Activated T-helper 1 cell treated with anti-CD3 and anti-CD28 coated beads, Interleukin-12 subunit alpha, Interleukin-12 subunit beta, Interleukin-2, Interleukin-4 antibody, amounts not matched to agents 30 ng/mL and 10 ng/mL and 1 ng/mL, durations not matched to agents 14 hours and 24 hours and 36 hours (primary cell): ENCODE measurements at places on chromosomes 2 and 18. TPM values are rescaled to one million over a fixed set of nuclear protein-coding genes. Genes with fewer than 3 reads are reported as not detected.

The PXDN gene
- total RNA-seq = 1.7 and 1.9 TPM in 2 replicates

The MAPRE2 gene
- 50.7 TPM in 2 replicates for total RNA-seq

The MIB1 gene
- 29.8 and 31.7 TPM in 2 replicates for total RNA-seq

The ANO7 gene
- total RNA-seq = 2.1 and 2.4 TPM in 2 replicates

The GCG gene
- not detected in 2 replicates for total RNA-seq

The LRATD1 gene
- total RNA-seq = not detected in 2 replicates

The ERBB4 gene
- total RNA-seq = not detected in 2 replicates

The CRYGC gene
- not detected in 2 replicates for total RNA-seq

The ZNF519 gene
- 18.7 and 19.4 TPM in 2 replicates for total RNA-seq

The SP110 gene
- 141 and 142 TPM in 2 replicates for total RNA-seq

The CYP1B1 gene
- 12.7 and 14.7 TPM in 2 replicates for total RNA-seq

The GRHL1 gene
- total RNA-seq = 1.4 and 1.5 TPM in 2 replicates

The GALNT13 gene
- not detected in 2 replicates for total RNA-seq

The SRD5A2 gene
- not detected in 2 replicates for total RNA-seq

The IL1RL1 gene
- total RNA-seq = 3.9 and 4.8 TPM in 2 replicates

The ASXL3 gene
- not detected in 2 replicates for total RNA-seq

The IL1RN gene
- 4.2 and 4.7 TPM in 2 replicates for total RNA-seq

The PREB gene
- total RNA-seq = 95.9 and 97.1 TPM in 2 replicates

The SERPINB4 gene
- not detected in 2 replicates for total RNA-seq

The INHBB gene
- total RNA-seq = not detected in 2 replicates

The RBM44 gene
- total RNA-seq = 0.49 and 1.1 TPM in 2 replicates

The KIF5C gene
- total RNA-seq = 17.9 and 20.7 TPM in 2 replicates

The ITGA6 gene
- 1.9 TPM in 2 replicates for total RNA-seq

The ANKRD62 gene
- total RNA-seq = not detected in 2 replicates

The CDH2 gene
- total RNA-seq = 0.10 and 0.16 TPM in 2 replicates

The DYNAP gene
- total RNA-seq = not detected in 2 replicates

The C2orf80 gene
- not detected in 2 replicates for total RNA-seq

The GNLY gene
- 141 and 152 TPM in 2 replicates for total RNA-seq

The PAIP2B gene
- 0.41 and 0.44 TPM in 2 replicates for total RNA-seq

The KCNS3 gene
- total RNA-seq = 0.07 TPM in 1 of 2 replicates, not detected in the other

The VWA3B gene
- not detected in 2 replicates for total RNA-seq

The CCDC195 gene
- not detected in 2 replicates for total RNA-seq

The DAW1 gene
- not detected in 2 replicates for total RNA-seq

The LYPD6B gene
- not detected in 2 replicates for total RNA-seq

The REG1B gene
- not detected in 2 replicates for total RNA-seq

The CD28 gene
- 132 and 133 TPM in 2 replicates for total RNA-seq

The NAT8 gene
- not detected in 2 replicates for total RNA-seq

The CERKL gene
- not detected in 2 replicates for total RNA-seq
